ENCODE measurements at places on chromosomes 3 and 15.

DNA sequence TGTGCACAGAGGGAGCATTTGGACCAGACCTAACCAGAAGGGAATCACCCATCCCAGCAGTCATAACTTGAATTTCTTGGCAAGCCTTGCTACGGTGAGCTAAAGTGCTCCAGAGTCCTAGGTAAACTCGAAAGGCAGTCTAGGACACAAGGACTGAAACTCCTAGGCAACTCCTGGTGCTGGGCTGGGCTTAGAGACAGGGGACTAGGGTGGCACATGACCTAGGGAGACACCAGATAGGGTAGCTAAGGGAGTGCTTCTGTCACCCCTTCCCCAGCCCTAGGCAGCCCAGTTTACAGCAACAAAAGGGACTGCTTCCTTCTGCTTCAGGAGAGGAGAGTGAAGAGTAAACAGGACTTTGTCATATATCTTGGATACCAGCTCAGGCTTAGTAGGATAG is 256.4 kb upstream of the ARHGEF26 start:
- no peak for DNase-seq

- no peak for DNase-seq
Observed at GRCh38 chr3:12620729-12621128, 43.2 kb downstream of the RAF1 start.

- DNase-seq: no peak
Observed at GRCh38 chr3:114155370-114155821, 23.5 kb downstream of the DRD3 start.

GRCh38 chr3:40387001-40387894 is at the start of gene ENTPD3:
Gene ENTPD3 (plus strand): TSS chr3:40387184. CDS start chr3:40388058, 874 bp downstream.
- no peak for DNase-seq

- DNase-seq: no peak
Observed at GRCh38 chr3:43525386-43525785, 96.4 kb downstream of the ANO10 start.

All from GM12864 (cell line).